ENCODE measurements at places on chromosomes 1 and 21.

DNA sequence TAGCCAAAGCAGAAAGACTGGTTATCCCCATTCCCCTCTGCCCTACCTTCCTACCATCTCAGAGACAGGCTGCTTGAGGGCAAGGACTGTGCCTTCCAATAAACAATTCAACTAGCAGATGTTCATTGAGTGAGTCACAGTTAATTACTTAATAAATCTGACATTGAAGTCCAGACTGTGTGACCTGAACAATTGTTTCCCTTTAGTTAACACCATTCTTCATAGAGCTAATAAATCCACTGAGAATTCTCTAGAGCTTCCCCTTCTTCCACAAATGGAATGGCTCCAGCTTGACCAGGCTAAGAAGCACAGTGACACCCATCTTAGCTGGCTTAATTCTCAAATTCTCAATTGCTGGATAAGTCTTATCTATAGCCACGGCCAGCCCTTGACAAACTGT is 61.9 kb upstream of the GJA5 start:
- DNase-seq: no peak

DNA sequence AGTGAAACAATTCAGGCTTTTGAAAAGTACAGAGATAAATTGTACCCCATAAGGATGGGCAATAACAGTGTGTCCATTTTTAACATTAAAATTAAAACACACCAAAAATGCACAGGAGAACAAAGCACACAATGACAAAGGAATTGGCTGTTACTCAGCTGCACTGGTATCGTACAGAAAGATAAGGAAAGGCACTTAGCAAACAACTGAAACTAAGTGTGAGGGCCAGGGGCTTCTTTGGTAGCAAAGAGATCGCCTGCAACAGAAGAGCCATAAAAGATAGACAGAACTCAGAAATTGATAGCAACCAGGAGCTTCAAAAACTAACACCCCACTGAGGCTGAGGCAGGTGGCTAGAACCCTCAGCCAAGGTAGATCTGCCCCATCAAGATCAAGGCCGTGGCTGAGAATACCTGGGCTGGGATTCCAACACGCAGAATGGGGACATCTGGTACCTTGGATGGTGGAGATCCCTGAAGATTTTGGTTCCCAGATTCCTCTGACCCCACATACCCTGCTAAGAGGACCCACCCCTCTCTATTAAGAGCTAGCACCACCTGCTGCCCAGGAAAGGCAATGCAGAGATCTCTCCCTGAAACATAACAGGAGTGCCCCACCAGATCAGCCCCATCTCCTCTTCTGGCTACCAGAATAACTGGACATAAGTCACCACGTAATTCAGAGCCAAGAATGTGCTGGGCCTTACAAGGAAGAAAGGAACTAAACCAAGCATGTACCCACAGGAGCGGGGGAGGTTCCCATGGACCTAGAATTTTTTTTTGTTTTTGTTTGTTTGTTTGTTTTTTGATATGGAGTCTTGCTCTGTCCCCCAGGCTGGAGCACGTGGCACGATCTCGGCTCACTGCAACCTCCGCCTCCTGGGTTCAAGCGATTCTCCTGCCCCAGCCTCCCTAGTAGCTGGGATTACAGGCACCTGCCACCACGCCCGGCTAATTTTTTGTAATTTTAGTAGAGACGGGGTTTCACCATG is 16.2 kb downstream of the PLEKHO1 start:
- peak; percentile 56 for DNase-seq

GRCh38 chr1:53069663-53070327 is 7.8 kb downstream of the PODN start:
- DNase-seq: no peak

GRCh38 chr1:3695326-3696217 is 43.3 kb downstream of the TP73 start:
- no peak for DNase-seq

DNA sequence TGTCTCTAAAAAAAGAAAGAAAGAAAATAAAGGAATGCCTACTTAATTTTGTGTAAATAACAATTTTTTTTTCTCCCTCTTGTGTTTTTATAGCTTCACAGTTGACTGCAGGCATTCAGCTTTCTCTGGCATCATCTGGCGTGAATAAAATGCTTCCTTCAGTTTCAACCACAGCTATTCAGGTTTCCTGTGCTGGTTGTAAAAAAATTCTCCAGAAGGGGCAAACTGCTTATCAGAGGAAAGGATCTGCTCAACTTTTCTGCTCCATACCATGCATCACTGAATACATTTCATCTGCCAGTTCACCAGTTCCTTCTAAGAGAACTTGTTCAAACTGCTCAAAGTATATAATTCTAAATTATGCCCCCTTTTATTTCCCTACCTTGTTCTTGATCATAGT is 18.0 kb downstream of the ZMYM1 start:
- DNase-seq: no peak

DNA sequence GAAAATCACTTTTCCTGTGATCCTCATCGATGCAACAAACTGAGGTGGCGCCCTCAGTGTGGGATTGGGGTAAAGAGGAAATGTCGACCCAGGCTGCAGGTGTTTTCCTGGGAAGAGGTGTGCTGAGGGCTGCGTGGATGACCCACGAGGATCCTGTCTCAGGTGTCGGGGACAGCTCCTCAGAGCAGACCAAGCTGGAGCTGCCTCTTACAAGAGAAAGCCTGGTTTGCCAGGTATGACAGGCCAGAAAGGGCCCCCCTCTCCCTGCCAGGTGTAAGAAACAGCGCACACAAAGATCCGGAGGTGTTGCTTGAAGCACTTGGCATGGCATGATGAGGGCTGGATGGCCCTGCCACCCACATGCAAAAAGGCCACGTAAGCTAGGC is 12.6 kb downstream of the FHAD1 start:
- DNase-seq: no peak

DNA sequence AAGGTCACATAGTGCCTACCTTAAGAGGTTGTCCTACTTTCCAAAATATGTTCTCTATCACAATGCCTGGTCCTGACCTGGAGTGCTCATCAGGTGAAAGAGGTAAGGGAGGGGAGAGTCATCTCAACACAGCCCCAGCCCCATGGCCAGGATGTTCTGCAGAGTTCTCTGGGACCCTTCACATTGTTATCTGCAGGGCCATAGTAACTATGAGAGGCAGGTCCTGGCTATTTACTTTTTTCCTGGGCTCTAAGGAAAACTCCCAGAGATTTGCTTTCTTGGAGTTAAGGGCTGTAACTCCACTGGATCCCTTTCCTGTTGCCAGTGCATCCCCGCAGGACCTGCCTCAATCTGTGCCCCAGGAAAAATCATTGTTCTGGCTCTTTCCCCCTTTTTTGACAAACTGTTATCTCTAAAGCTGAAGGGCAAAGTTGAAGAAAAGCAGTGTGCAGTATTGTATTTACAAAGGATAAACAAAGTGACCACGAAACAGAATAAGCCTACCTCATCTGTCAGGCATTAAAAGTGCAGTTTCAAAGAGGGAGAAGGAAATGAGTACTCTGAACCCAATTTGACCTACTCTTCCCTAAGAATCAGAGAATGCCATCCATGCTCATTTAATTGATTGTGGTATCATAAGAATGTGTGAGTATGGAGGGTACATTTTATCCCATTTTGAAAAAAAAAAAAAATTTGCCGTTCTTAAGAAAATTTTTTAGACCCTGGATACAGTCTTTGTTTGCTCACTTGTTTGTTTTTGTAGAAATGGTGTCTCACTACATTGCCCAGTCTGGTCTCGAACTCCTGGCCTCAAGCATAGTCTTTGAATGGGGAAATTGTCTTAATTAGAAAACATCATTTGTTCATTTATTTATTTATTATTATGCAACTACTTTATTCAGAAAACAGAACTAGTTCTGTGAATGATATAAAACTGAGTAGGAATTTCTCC is 149.6 kb downstream of the RHOU start:
- DNase-seq: no peak

- DNase-seq: no peak
These were observed 162.3 kb downstream of the PSMG1 start for GRCh38 chr21:39020751-39021477.

- DNase-seq: no peak
These were observed 27.6 kb downstream of the SNX27 start for GRCh38 chr1:151639466-151639865.

DNA sequence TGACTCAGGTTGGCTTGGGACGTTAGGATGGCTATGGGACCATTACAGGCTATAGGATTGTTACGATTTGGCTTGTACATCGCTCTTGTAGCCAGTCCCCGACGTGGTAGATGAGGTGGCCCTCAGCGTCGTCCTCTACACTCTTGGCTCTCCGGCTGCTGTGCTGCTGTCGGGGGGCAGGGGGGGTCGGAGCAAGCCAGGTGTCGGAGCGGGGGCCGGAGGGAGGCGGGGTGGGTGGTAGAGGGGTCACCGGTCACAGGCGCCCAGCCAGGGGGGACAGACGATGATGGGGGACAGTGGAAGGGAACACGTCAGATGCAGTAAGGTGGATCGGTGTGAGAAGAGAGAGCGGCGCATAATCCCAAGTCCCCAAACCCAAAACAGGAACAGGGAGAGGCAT is 4.7 kb downstream of the CLK2 start:
- DNase-seq: no peak

GRCh38 chr1:85448358-85448757 is 16.6 kb downstream of the DDAH1 start:
- no peak for DNase-seq

GRCh38 chr1:38239258-38239835 is 192.8 kb upstream of the POU3F1 start:
- no peak for DNase-seq

DNA sequence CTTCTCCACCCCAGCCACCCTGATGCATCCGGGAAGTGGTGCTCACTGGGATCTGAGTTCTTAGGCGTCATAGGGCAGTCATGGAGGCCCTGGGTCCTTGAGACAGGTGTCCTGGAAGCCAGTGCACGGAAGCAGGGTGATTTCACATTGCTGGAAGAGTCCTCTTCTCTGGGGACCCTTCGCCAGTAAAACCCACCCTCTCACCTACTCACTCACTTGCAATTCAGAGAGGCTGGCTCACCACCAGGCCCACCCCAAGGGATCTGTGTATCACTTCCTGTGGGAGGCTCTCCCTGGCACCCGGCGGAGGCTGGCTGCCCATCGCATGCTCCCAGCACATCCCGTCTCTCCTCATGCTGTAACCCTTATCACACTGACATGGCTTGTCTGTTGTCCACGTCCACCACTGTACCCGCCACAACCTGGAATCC is 40.2 kb upstream of the EPS8L3 start:
- DNase-seq: no peak

Measured in CD4-positive, alpha-beta T cell treated with Interleukin-4 for 4 hours (primary cell).